Activated CD4-positive, alpha-beta T cell treated with anti-CD3 and anti-CD28 coated beads, Interleukin-2, amount 50 U/mL, for 24 hours (primary cell): ENCODE measurements at places on chromosomes 13 and 19.

DNA sequence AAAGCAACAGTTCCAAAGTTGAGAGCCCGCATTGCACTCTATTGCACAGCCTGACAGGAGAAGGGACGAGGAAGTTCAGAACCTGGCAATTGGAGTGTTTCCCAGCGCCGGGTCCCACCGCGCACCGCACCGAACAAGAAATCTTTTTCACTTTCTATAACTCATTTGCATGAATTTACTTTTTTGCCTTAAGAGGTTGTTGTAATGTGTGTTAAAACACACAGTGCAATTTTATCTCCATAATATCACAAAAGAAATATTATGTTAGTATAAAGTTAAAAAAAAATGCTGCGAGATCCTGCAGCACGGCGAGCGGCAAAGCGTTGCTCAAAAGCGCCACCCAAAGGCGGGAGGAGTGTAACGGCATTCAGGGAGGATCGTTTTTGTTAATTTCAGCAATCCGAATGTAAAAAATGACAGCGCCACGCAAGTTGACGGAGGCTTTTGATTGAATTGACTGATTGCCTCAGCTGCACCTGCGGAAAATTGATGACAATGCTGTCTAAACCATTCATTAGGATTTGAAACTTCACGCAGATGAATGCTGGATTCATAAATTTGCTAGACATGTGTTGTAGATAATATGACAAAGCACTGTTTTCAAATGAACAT, 303.6 kb upstream of the ZNF507 start:
- peak; percentile 5 for DNase-seq

GRCh38 chr13:92727118-92727517, 499.5 kb upstream of the GPC6 start:
- no peak for DNase-seq

DNA sequence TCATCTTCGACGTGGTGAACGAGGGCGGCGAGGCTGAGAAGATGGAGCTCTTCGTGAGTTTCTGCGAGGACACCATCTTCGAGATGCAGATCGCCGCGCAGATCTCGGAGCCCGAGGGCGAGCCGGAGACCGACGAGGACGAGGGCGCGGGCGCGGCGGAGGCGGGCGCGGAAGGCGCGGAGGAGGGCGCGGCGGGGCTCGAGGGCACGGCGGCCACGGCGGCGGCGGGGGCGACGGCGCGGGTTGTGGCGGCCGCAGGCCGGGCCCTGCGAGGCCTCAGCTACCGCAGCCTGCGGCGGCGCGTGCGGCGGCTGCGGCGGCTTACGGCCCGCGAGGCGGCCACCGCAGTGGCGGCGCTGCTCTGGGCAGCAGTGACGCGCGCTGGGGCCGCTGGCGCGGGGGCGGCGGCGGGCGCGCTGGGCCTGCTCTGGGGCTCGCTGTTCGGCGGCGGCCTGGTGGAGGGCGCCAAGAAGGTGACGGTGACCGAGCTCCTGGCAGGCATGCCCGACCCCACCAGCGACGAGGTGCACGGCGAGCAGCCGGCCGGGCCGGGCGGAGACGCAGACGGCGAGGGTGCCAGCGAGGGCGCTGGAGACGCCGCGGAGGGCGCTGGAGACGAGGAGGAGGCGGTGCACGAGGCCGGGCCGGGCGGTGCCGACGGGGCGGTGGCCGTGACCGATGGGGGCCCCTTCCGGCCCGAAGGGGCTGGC, 52.6 kb downstream of the MAP4K1 start:
- no peak for DNase-seq

DNA sequence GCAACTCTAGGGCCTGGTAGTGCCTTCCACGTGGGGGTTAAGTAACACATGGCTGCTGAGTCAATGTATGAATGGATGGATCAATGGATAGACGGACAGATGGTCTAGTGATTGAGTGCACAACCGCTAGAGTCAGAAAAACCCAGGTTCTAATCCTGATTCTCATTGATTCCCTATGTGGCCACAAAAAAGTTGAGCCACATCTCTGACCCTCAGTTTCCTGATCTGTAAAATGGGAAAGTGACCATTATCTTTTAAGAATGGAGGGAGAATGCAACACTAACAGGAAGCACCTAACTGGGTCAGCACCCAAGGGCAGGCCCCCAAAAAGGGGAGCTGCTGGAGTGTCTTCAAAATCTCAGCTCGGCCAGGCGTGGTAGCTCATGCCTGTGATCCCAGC, 2.6 kb downstream of the SMIM7 start:
- DNase-seq = no peak

DNA sequence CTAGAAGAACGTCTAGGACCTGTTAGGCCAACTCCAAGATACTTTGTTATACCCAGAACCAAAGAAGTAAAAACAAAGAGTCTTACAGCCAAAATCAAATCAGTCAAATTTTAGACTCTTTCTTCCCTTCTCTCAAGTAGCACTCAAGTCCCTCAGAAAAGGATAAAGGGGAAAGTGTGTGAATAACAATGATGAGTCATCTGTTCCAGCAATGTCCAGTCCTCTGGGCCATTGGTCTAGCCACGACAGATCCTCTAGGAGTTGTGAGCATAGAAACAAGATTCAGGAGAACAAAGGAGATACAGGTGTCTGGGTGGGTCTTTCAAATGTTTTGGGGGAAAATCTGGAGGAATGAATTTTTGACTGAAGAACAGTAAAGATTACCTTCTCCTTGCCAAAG, 36.3 kb downstream of the STOML3 start:
- DNase-seq = no peak

DNA sequence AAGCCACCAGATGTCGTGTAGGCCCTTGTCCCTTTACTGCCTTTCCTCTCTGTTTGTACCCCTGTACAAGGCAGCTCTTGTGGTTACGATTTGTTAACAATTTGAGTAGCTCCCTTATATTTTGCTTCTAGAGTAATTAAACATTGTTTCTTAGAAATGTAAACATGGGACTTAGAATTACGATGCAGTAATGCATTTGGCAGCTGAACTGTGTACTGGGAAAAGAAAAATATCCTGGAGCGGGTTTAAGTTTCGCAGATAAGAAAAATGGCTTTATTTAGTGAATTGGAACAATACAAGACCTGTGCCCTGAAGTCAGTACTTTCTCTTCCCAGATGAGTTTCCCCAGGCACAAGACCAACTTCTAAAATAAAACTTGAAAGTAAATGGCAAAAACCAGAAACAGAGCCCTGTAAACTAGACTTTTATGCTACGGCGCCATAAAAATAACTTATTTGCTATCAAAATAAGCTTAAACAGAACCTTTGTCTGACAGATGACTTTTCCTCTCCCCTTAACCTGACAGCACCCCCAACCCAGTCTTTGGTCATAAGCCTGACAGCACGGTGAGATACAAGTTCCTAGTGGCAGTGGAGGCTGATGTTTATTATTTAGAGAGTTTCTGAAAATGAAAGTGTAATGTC, 63.0 kb downstream of the LRCH1 start:
- DNase-seq = no peak
